ENCODE measurements at places on chromosomes 3 and 15.

GRCh38 chr15:101046826-101047225 lies 127.7 kb downstream of the LRRK1 start:
- DNase-seq: no peak

- no peak for DNase-seq
Observed at GRCh38 chr3:21049334-21050062, 701.5 kb downstream of the ZNF385D start.

DNA sequence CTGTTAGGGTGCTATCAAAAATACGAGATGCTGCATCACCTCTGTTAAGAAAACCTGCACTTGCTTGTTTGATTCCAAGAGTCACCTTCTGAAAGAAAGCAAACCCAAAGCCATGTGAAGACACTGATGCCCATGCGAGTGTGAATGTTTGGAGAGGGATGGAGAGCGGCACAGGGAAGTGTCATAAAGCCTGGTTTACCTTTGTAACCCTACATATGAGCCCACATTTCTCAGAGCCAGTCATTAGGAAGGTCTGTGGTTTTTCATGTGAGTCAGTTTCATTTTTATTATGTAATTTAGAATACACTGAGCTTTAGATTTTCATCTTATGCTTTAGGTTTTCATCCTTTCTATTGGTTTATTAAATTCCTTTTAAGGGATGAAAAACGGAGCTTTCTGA lies 896.8 kb downstream of the ROBO1 start:
- no peak for DNase-seq

DNA sequence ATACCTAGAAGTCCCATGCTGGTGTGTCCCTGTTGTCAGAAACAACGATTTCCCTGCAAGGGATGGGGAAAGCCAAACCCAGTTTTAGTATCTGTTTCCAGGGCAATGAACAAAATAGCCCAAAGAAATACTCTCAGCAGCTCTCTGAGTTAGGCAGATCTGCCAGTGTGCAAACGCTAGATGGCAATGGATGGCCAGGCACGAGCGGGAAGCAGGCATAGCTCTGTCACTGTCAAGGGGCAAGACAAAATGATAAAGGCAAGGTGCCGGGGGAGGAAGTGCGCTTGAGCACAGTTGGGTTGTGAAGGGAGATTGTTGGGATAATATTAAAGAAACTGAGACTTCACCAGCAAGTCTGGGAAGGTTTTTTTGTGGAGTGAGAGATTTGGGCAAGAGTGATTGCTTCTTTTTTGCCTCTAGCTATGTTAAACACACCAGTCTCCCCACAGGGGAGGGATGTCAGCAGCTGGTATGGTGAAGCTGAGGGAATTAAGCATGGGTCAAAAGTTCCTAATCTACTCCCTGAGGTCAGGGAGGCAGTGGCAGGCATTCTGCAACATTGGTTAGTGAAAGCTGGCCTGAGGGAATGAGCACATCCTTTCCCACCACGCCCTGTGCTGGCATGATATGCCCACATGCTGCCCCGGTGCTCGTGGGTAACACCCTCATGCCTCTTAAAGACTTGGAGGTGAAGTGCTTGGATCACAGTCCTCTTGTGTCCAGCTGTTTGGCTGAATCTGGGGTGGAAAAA lies 117.5 kb downstream of the PDCD6IP start:
- DNase-seq: peak; percentile 8

DNA sequence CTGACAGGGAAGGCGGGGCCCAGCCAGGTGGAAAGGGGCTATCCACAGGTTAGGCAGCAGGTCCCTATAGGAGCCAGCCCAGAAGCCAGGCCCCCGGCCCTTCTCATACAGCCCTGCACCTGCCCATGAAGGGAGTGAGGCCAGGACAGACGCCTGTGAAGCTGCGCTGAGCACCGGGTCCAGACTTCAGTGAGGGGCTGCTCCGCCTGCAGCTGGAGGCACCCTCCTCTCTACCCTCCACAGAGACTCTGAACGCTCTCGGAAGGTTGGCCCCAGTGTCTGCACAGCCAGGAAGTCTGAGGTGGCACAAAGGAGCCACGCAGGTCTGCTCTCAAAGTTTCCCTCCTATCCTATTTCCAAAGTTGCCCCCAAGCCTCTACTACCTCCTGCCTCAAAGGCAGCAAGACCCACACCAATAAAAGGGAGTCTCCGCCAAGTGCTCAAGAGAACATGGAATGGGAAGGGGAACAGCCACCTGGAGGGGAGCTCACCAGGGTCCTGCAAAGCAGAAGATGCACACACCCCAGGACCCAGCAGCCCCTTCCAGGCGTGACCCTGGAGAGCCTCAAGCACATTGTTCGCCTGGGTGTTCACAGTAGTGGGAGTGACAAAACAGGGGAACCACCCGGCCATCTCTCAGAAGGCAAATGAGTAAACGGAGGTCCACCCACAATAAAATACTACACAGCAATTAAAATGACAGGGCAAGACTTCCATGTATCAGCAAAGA lies 19.5 kb downstream of the XXYLT1 start:
- DNase-seq: no peak

DNA sequence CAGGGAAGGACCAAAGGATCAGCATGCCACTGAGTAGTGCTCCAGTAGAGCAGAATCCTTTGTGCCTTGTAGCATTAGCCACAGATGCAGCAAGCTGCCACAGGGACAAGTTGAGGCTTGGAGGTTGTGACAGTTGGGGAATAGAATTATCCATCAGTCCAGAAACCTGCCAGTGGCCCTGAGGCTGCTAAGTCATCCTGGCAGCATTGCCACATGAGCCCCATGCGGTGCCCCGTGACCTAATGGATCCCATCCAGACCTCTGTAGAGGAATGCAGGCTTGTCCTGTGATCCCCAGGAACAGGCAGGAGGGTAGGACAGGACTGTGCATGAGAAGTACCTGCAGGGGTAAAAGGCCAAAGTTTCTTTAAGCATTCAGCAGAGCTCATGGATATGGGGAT lies 51.7 kb downstream of the BOC start:
- no peak for DNase-seq

GRCh38 chr3:18442756-18443664 lies 17.9 kb upstream of the SATB1 start:
- DNase-seq: no peak

DNA sequence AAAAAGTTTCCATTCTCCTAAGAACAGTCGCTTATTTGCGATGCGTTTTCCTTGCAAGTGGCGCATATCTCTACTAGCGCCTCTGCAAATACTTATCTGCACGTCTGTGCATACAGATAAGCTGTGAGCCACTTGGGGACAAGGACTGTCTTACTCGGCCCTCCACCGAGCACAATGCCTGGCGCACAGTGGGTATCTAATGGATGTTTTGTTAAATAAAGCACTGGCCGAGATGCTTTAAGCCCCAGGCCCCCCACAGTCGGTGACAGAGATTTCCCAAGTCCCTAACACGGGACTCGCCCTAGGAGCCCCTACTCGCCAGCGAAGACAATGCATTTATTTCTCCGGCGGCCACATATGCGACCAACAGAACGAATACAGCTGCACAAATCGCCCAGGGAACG lies 503 bp downstream of the HLTF start:
- DNase-seq: no peak

DNA sequence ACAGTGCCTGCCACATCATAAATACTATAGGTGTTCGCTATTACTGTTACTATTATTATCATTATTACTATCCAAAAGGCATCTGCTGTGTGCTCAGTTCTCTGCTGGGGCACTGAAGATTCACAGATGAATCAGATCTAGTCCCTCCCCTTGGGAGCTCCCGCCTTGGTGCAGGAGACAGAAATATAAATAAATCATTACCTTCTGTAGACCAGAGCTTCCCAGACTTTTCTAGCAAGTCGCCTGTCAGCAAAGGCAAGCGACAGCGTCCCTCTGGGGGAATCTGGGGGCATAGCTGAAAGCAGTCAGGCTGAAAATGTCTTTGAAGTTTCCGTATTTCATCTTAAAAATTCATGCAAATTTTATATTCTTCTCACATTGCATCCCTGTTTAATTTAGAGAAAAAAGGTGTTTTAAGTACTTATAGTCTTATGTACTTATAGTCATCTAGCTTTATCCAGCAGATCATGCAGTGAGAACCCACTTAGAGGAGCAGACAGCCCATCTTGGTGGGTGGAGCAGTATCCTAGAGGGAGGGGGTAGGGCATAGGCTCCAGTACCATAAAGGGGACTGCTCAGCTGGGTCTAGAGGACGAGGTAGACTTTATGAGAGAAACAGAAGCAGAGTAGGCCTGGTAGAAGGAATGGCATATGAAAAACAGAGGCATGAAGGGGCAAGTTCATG lies 10.4 kb upstream of the BRPF1 start:
- no peak for DNase-seq

DNA sequence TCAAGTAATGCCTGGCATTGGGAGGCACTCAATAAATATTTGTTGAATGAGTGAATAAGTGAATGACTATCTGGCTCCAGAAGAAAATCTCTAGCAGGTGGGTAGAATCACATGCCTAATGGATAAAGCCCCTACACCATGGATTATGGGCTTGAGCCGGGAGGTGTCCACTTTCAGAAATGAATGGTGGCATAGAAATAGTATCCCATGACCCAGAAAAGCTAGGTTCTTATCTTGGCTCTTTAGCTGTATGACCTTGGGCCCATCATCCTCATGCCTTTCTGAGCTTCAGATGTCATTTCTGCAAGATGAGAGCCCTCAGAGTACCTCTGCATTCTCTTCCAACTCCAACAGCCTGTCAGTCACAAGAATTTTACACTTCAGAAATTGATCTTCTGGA lies 37.3 kb upstream of the TNIK start:
- no peak for DNase-seq

GRCh38 chr3:57852896-57853295 lies 96.8 kb downstream of the SLMAP start:
- peak; percentile 1 for DNase-seq

DNA sequence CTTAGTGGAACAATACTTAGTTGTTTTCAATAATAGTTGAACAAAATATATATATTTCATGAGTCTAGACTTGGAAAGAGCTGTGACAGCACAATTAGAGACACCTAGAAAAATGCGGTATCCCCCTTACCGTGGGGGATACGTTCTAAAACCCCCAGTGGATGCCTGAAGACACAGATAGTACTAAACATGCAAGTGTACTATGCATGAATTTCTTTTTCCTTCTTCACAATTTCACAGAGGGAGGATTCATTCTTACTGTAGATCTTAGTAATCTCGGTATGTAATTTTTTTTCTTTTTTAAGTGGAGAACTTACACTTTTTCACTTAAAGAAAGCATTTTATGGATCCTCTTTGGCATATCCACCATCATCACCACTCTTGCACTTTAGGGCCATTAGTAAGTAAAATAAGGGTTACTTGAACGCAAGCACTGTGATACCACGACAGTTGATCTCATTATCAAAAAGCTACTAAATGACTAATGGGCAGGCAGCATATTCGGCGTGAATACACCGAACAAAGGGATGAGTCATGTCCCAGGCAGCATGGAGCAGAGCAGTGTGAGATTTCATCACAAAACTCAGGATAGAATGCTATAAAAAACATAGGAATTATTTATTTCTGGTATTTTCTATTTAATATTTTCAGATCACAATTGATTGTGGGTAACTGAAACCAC lies 72.3 kb upstream of the ZNF280D start:
- DNase-seq: no peak

- no peak for DNase-seq
Observed at GRCh38 chr15:81052046-81052445, 51.3 kb downstream of the TLNRD1 start.

- no peak for DNase-seq
Observed at GRCh38 chr3:14236902-14237301, 58.3 kb downstream of the LSM3 start.

GRCh38 chr15:35289024-35289617 lies 204.0 kb upstream of the NANOGP8 start:
- no peak for DNase-seq

- DNase-seq: no peak
Observed at GRCh38 chr15:45320581-45321205, 57.7 kb downstream of the GATM start.

DNA sequence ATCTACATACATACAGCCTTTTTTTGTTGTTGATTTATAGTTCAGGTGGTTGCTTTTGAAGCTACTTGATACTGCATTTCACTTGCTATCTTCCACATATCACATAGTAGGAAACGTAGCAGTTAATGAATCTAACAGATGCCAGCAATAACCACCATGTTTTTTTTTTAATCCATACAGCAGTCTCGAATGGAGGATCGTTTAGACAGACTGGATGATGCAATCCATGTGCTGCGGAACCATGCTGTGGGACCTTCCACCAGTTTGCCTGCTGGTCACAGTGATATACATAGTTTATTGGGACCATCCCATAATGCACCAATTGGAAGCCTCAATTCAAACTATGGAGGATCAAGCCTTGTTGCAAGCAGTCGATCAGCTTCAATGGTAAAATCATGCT lies 123.2 kb upstream of the CGNL1 start:
- no peak for DNase-seq

DNA sequence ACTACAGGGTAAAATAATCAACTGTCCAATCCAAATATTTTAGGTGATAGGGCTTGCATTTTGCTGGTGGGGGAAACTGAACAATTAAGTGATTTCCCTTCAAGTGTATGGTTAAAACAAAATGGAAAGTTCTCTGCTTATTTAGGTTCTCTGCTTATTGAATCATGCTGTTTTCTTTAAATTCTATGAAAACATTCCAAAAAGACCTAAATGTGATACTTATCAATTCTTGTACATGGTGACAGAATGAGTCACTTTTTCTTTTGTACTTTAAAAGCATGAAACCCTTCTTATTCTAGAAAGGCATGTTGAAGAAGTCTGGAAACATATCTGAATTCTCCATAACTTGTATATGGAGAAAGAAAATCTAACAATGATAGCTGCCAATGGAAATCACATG lies 192.6 kb downstream of the FMN1 start:
- DNase-seq: no peak

DNA sequence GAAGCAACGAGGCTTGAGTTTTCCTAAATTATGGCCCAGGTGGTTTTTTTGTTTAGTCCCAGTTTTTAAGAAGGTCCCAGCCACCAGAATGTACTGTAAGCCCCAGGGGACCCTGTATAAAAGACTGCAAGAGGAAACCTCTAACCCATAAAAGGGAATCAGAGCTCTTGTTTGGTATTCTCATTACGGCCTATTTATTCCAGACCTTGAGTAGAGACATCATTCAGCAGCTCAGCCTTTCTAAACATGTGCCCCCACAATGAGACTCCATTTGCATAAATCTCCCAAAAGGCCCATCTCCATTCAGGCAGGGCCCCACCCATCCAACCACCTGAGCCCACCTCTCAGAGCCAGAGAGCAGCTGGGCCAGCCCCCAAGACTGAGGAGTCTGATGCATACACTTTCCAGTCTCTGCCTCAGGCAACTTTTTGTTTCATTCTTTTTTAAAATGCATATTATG lies 25.7 kb downstream of the ZDHHC3 start:
- no peak for DNase-seq

DNA sequence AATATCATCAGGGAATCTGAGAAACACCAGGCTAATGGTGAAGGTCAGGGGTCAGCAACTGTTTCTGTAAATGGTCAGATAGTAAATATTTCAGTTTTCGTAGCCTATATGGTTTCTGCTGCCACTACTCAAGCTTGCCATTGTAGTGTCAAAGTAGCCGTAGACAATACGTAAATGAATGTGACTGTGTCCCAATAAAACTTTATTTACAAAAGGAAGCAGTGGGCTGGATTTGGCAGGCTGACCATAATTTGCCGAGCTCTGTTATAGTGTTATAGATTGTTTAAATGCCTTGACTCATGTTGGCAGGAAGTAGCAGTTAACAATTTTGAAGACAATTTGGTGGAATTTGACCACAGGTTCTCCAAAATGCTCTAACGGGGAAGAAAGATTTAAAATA lies 548.2 kb downstream of the FOXP1 start:
- no peak for DNase-seq

- no peak for DNase-seq
Observed at GRCh38 chr3:109161487-109162123, 25.1 kb downstream of the C3orf85 start.

GRCh38 chr3:77247061-77247460 lies 207.2 kb downstream of the ROBO2 start:
- DNase-seq: no peak
